ENCODE measurements at places on chromosomes 4 and X.
A peak's percentile ranks its signal among the peaks of the same experiment; 100 is the strongest.

DNA sequence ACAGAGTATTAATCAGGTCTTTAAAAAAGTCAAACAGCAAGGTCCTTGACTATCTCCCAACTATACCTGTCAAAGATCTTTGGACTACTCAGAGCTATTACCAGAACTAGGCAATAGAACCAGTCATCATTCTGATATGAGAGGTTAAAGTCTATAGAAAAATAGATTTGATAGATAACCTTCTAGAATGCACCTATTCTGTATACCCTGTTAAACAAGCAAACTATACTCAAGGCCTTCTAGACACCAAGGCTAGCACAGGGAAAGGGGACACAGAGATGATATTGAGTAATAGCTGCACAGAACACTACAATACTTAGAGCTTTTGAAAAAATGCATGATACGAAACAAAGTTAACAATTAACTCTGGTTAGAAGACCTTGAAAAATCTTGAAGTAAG lies 149.5 kb downstream of the NR3C2 start:
- no peak for DNase-seq

GRCh38 chr4:186693159-186693815 lies 30.4 kb downstream of the FAT1 start:
- DNase-seq = no peak

DNA sequence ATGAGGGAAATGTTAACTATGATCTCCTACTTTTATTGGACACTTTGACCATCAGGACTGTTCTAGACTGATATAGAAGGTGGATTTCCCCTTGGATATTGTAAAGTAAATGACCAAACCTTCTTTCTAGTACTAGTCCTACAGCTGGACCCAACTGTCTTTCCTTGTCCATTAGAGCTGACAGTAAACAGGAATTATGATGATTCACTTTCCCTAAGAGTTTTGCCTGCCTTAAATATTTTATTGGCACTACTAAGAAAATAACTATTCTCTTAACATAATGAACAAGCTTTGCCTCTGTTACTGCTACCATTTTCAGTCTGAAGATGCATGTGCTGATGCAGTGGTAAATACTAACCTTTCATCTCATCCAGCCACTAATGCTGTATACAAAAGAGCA lies 915.4 kb downstream of the CENPC start:
- DNase-seq = no peak

DNA sequence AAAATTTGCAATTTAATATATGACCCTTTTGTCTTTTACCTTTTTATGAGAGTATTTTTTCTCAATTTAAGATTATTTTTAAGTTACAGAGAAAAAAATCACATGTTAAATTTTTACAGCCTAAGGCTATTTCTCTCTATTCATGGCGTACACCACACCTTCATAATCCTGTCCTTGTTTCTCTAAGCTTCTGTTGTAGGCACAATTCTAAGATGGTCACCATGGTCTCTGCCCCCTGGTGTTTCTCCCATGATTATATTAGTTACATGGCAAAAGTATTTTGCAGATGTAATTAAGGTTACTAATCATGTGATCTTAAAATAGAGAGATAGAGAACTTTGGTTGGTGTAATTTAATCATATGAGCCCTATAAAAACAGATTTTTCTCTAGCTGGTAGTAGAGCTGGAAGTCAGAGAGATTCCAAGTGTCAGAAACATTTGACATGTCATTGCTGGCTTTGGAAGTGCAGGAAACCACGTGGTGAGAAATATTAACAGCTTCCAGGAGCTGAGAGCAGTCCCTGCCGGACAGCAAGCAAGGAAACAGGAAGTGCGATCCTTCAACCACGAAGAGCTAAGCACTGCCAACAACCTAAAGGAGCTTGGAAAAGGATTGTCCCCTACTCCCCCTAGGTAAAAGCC lies 89.8 kb downstream of the EIF4E start:
- DNase-seq = no peak

DNA sequence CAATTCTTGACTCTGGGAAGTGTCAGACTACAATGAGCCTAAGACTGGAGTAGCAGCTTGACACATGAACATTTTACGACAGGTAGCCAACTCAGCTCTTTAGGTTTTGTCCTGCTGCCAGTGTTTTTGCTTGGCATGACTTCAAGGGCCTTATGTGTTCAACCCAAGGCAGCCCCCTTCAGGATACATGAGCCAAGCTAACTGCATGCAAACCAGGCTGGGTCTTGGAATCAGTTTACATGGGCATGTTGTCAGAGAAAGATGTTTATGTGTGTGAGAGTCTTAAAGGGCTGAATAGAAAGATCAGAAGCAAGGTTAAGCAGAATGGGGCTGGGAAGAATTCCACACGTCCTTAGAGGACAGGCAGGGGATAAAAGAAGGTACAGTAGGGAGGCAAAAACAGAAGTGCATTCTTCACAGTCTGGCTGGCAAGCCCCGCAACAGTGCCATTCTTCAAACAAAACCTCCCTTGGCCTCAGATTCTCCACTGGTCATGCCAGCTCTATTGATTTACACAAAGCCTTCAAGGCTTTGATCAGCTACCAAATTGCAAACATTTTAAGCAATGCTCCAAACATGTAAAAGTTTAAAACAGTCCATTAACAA lies 97.3 kb downstream of the NKX6-1 start:
- no peak for DNase-seq

- no peak for DNase-seq
Observed at GRCh38 chr4:84258905-84259830, 239.9 kb downstream of the NKX6-1 start.

- DNase-seq = no peak
Observed at GRCh38 chr4:55303760-55304165, 42.3 kb upstream of the SRD5A3 start.

DNA sequence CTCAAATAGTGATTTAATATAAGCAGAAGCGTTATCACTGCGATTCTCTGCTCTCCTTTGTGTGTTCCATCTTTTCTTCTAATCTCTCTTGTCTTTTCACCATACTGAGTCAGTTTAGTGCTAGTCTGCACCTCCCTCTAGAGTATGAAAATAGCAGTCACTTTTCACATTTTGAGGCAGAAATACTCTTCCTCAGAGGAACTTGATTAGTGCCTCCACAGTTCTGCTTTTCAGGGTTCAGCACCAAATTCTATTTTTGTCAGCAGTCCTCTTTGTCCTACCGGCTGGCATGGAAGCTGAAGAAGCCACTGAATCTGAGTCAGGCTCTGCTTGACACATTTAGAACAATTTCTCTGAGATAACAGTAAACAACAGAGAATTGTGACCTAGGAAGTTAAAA lies 49.7 kb upstream of the ANKRD17 start:
- DNase-seq = peak; percentile 2

GRCh38 chr4:156321203-156321602 lies 367.5 kb upstream of the CTSO start:
- no peak for DNase-seq

- DNase-seq = no peak
Observed at GRCh38 chrX:109199726-109200125, 282.2 kb downstream of the GUCY2F start.

DNA sequence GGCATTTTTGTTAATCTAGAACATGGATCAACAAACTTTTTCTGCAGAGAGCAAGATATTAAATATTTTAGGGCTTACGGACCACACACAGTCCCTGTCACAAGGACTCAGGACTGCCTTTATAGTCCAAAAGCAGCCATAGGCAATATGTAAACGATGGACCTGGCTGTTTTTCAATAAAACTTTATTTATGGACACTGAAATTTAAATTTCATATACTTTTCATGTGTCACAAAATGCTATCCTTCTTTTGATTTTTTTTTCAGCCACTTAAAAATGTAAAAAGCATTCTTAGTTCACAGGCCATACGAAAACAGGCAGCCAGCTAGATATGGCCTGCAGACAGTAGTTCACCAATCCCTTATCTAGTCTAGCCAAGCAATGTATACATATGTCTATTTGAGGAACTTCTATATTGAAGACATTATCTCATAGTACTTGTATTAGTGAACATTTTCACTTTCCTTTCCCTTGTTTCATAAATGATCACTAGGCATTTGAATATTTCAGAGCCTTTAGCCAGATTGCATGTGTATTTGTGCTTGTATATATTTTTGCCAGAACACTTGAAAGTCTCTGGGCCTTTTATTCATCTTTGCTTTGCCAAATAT lies 350.9 kb downstream of the RPA4 start:
- DNase-seq = no peak

GRCh38 chrX:68438575-68438974 lies 5.3 kb upstream of the OPHN1 start:
- DNase-seq = no peak

DNA sequence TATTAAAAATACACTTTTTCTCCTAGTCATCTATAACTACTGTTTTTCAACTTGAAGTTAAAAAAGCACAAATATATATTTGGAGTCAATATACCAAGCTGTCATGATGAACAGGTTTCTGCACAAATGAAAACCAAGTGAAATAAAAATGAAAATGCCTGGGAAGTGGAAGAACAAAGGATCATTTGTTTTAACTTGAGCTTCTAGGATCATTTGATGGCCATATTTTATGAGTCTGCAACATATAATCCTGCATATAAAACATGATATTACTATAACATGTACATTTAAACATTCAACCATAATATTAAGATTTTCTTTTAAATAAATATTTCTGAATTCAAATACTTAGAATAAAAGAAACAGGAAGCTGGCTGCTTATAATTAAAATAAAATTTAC lies 8.5 kb upstream of the ARHGEF38 start:
- DNase-seq = no peak

DNA sequence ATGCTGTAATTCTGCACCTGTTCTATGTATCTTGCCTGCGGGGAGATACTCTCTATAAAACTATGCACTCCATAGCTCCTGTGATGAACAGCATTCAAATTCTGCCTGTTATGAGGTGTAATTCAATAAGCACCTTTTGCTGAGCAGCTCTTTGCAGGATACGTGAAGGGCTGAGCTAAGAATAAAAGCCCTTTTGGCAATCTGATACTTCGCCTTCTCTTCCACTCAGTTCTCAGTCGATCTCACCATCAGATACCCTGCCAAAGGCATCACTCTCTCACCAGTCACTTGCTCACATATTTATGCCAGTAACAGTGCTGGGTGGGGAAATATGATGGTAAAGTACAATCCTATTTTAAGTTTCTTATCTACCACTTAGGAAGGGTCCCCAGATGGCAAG lies 67.2 kb downstream of the RPS3A start:
- DNase-seq = no peak

DNA sequence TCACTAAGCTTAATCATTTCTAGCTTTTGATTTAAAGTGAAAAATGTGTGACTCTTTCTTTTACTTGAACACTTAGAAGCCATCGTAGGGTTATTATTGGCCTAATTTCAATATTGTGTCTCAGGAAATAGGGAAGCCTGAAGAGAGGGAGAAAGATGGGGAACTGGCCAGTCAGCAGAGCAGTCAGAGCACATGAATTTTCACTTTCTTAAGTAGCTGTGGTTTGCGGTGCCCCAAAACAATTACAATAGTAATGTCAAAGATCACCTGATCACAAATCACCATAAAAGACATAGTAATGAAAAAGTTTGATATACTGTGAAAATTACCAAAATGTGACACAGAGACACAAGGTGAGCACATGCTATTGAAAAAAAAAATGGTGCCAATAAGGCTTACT lies 45.5 kb downstream of the CENPC start:
- no peak for DNase-seq

DNA sequence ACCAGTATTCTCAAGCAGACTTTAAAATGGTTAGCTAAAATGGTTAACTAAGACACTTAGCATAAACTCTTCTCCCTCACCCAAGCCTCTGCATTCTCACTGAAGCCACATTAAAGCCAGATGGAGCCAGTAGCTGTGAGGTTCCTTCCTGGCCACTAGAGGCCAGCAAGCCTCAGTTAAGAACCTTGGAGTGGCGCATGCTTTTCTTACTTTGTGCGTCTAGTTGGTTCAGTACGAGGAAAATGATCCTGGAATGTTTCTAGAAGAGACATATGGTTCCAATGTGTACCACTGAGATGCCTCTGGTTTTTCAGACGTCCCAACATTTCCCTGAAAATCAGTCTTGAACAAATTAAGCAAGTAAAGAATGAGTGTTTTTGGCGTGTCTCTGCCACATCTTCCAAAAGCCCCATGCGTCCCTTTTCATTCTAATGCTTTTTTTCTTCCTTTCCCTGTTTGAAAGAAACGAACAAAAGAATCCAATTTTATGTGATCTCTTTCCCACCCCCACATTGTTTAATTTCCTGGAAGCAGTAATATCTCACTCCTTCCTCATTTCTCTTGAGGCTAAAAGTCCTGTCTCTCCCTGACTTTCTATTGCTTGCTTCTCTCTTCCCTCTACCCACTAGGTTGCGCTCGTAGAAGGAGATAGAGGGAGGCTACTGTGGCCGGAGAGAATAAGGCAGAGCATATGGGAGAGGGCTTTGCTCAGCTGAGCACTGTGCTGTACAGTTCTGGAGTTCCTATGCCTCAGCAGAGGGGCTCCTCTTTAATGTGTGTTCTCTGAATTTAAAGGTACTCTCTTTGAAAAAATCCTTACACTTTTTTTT lies 82.9 kb upstream of the TAB3 start:
- DNase-seq = no peak

DNA sequence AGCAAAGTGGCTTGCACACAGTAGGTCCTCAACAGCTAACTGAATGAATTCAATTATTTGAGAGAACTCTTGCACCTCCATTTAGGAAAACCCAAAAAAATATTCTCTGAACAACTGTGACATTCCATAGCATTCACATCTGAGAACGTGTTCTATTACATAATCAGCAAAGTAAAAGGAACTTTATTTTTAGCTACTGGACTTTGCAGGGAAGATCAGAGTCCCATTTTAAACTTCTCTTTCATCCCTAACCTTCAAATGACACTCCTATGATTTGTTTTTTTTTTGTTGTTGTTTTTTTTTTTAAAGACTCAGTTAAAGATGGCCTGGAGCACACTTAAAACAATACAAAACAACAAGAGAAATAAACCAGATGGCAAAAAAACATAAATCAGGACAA lies 30.9 kb downstream of the RAI2 start:
- DNase-seq = no peak

DNA sequence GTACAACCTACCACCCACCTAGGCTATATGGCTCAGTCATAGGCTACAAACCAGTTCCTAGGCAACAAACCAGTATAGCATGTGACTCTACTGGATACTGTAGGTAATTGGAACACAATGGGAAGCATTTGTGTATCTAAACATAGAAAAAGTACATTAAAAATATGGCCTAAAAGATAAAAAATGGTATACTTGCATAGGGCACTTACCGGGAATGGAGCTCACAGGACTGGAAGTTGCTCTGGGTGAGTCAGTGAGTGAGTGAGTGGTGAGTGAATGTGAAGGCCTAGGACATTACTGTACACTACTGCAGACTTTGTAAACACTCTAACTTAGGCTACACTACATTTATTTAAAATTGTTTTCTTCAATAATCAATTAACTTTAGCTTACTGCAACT lies 139.2 kb upstream of the RBPJ start:
- no peak for DNase-seq

- DNase-seq = no peak
Observed at GRCh38 chr4:128553686-128554515, 255.6 kb upstream of the JADE1 start.
